Activated B cell treated with CpG ODN at 0.5 μM for 24 hours (primary cell): ENCODE measurements at places on chromosomes 6 and 20.

GRCh38 chr20:36173451-36173933 lies 19.0 kb downstream of the EPB41L1 start:
- no peak for DNase-seq

GRCh38 chr6:134603561-134603960 lies 285.6 kb upstream of the SGK1 start:
- DNase-seq = no peak

DNA sequence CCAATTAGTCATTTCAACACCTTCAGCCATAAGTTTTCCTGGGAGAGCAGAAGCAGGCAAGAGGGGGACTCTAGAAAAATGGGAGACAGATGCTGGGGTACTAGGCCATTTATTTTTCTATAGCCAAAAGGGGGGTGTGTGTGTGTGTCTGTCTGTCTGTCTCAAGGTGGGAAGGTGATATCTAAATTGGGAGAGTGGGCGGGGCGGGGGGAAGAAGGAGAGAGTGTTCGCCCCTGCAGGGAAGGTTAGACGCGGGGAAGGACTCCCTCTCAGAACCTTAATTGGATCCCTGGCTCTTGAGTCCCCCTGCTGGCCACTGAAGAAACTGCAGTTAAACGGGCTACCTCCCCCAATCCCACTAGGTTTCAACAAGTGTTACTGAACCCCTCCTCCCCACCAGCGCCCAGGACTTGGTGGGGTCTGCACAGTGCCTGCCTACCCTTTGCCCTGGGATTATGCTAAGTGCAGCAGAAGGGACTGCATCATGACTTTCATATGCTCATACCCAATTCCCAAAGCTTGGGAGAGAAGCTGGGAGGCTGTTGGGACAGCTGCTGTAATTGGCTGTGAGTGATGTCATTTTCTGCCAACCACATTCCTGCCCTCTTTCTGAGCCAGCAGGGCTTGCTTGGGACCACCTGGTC lies 45.8 kb downstream of the FOXP4 start:
- peak; percentile 73 for DNase-seq

- no peak for DNase-seq
Measured at GRCh38 chr6:138803861-138804260, 8.0 kb downstream of the ECT2L start.

- no peak for DNase-seq
Measured at GRCh38 chr6:89611666-89612065, 26.9 kb downstream of the LYRM2 start.
